ENCODE measurements at places on chromosomes 3 and 15.
A peak's percentile ranks its signal among the peaks of the same experiment; 100 is the strongest.

DNA sequence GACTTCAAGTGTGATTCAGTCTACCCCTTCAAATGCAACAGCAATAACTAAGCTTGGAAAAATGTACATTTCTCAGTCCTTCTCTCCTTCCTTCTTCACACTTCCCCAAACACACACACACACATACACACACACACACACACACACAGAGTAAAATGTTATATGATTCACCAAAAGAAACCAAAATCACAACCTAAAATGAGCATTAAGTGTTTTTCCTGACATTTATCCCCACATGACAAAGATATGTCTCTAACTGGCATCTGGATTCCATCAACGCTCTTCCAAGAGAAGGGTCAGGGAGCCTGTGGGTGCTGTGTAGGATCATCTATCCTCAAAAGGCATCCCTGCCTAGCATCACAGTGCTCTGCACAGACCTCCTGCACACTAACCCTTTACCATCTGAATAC is 21.0 kb downstream of the PDZRN3 start:
- DNase-seq = no peak

- no peak for DNase-seq
Observed at GRCh38 chr3:135260025-135260424, 465.0 kb downstream of the EPHB1 start.

- DNase-seq = no peak
Observed at GRCh38 chr15:86663304-86663703, 583.6 kb downstream of the AGBL1 start.

- peak; percentile 76 for DNase-seq
Observed at GRCh38 chr3:140186421-140186920, 251.5 kb downstream of the CLSTN2 start.

DNA sequence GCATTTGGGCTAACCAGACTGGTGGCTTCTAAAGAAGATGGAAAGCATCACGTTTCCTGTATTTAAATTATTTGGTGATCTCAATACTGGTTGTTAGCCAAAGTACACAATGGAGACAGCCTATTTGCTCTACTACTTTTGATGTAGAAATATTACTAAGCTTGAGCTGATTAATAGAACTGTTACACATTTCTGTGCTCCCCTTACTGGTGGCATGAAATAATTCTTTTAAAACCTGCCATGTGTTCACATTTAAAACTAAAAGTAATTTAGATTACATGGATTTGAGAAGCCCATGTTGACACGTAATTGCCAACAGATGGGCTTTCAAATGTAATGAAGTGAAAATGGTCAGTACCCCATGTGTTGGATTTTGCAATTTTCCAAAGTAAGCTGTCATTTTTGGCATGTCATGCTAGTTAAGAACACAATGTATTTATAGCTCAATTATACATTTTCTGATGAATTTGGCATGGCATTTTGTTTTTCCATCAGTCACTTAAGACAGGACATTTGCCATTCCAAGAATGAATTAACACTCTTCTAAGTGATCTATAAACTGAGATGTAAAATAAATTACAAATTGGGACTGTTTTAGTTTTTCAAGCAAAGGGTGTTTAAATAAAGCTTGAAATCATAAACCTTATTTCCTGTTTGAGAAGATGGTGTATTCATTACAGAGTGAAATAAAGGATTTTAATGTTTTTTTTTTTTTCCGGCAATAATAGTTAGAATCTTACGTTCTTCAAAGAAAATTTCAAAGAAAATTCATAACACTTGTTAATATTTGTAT is 10.8 kb upstream of the RARRES1 start:
- no peak for DNase-seq

DNA sequence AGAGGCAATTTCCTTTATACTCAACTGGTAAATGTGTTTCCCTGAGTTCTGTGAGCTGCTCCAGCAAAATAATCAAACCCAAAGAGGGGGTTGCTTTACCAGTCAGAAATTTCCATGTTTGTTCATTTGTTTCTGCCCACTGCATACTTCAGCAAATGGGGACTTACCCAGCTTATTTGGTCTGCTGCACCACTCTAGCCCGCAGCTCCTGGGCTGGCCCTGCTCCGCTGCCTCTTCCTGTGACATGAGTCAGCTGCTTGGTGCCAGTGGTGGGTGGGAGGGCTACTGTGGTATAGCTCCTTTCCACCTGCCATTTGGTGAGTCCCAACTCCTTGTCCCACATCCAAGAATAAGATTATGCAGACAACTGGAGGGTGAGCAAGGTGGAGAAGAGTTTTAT is 644.2 kb downstream of the MCTP2 start:
- no peak for DNase-seq

DNA sequence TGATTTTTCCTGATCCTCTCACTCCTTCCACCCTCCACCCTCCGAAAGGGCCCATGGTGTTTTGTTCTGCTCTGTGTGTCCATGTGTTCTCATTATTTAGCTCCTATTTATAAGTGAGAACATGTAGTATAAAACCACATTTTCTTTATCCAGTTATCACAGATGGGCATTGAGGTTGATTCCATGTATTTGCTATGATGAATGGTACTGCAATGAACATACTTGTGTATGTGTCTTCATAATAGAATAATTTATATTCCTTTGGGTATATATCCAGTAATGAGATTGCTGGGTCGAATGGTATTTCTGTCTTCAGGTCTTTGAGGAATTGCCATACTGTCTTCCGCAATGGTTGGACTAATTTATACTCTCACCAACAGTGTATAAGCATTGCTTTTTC is 126.0 kb downstream of the IMPG2 start:
- DNase-seq = no peak

GRCh38 chr15:73941044-73941443 is 14.8 kb downstream of the LOXL1 start:
- DNase-seq = no peak

GRCh38 chr3:103786296-103786695 is 1351.5 kb downstream of the ZPLD1 start:
- no peak for DNase-seq

GRCh38 chr3:189588070-189588469 is 43.1 kb upstream of the TP63 start:
- DNase-seq = no peak

DNA sequence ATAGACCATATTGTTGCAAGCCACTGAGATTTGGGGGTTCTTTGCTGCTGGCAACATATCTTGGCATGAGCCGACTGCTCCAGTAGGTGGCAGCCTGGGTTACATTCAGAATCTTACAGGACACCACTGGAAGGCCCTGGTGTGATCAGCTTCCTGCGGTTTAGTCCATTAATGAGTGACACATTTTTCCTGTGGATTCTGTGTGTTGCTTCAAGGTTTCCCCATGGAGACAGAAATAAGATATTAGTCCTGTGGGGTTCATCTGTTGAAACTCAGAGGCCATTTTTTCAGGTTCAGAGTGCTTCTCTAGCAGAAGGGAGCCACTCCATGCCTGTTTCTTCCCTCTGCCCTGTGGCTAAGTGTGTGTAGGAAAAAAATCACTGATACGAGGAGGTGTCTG is 116.2 kb downstream of the MFSD1 start:
- DNase-seq = peak; percentile 2

DNA sequence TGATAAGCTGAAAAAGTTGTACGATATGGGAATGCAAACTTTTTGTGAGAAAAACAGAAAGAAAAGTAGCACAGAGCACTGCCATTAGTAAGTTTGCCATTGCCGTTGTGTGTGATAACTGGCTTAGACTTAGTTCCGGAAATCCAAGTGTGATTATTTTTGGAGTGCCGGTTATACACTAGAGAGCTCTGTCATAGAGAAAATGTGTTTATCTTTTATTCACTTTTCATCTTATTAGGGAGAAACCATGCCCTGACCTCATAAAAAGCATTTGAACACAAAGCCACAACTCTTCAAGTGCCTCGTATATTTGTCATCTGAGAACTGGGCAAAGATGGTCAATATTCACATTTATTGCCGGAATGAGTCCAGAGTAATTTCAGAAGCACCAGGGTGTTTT is 36.1 kb downstream of the CTDSPL start:
- DNase-seq = no peak

DNA sequence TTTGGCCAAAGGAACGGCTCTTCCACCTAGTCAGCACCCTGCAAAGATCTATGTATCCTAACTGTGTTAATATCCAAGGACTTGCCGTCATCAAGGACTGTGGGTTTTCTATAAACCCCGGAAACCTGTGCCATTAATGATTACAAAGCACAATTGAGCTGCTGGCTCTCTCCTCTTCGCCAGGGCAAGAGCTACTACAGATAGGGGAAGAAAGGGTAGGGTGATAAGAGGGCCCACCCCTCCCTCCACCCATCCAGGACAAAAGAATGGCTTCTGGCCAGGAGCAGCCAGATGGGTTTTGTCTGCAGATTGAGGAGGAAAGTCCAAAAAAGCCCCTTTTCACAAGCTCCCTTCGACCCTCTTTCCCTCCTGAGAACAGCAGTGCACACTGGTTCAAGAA is 9.9 kb downstream of the RFT1 start:
- DNase-seq = no peak
